ENCODE measurements at places on chromosomes 12 and 14.

DNA sequence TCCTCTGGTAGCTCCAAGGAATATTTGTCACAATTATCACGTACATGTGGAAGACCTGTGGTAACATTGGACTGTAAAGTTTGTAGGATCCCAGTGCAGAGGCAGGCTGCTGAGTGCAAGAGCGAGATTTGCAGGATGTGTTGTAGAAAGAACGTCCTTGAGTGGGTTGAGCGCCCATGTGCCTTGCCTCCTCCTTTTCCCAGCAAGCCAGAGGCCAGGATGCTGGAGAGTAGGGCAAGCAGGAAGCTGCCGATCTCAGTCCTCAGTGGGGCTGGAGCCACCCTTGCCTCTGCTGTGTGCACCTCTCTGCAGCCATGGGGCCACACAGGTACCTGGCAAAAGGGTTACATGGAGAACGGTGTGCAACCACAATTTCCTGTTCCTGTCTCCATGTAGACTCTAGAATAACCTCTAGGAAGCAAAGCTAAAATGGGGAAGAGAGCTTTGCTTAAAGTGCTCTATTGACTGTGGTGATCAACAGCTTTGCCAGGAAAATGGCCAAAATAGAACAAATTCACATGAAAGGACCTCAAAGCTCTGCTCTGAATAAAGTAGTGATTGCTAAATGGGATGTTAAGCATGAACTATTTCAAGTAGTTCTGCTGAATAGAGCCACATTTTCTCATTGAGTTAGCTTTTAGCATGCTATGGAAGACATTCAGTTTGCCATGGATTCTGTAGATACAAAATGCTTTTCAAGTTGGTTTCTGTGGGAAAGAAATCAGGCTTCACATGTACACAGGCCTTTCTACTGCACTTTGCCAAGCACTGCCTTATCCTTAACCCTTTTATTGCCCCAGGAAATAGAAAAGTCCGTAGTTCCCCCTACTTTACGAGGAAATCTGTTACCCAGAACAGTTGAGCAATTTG is 37.4 kb downstream of the ANKRD9 start:
- no peak for DNase-seq

- no peak for DNase-seq
These were observed 2.4 kb downstream of the ERBB3 start for GRCh38 chr12:56082382-56082781.

DNA sequence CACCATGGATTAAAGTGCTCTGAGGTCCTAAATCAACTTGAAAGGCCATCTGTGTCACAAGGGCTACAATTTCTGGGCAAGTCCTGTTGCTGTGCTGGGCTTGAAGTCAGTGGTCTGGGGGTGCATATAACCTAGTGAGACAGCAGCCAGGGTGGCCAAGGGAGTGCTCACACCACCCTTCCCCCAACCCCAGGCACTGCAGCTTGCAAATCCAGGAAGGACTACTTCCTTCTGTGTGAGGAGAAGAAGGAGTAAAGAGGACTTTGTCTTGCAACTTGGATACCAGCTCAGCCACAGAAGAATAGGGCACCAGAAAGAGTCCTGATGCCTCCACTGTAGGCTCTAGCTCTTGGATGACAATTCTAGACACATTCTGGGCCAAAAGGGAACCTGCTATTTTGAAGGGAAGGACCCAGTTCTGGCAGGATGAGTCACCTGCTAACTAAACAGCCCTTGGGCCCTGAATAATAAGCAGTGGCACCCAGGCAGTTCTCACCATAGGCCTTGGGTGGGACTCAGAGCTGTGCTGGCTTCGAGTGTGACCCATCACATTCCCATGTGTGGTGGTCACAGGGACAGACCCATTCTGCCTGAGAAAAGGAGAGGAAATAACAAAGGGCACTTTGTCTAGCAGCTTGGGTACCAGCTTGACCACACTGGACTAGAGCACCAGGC is 32.6 kb upstream of the DHRS7 start:
- no peak for DNase-seq

GRCh38 chr12:104643819-104644669 is 187.3 kb downstream of the CHST11 start:
- no peak for DNase-seq

DNA sequence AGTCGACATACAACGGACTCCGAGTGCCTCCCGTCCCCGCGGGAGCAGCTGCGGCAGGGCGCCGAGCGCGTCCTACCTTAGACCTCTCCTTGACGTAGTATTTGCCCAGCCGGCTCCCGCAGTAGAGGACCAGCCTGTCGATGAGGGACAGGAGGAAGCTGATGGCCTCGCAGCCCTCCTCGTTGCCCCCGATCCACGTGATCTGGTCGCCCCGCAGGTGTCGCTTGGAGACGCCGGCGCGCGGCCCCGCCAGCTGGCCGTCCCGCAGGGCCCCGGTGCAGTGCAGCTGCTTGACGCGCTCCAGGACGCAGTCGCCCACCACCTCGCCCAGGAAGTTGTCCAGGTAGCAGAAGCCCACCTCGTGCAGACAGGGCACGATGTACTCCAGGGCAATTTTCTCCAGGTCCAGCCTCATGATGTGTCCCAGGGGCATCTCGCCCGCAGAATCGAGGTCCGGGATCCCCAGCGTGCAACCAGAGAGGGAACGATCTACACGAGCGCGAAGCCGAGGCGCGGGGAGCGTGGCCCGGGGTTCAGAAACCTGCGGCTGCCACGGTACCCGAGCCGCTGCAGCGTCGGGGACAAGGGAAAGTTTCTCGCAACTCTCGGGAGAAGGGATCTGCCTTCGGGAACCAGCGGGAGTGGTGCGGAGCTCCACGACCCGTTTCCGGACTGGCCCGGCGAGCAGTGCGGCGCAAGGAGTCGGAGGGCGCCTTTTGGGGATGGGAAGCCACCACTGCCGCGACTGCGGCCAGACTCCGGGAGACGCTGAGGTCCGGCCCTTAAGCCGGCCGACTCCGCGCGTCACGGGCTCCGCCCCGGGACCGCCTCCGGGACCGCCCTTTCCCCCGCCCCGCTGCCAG is at the start of gene EGLN3:
Gene EGLN3, minus strand, starts transcription at position 755 of the 863 bp plus-strand sequence. Its CDS starts 322 bp downstream, at position 433.
- peak; percentile 93 for DNase-seq

- DNase-seq, result no peak
These were observed 96.6 kb downstream of the PRKCH start for GRCh38 chr14:61417883-61418455.

DNA sequence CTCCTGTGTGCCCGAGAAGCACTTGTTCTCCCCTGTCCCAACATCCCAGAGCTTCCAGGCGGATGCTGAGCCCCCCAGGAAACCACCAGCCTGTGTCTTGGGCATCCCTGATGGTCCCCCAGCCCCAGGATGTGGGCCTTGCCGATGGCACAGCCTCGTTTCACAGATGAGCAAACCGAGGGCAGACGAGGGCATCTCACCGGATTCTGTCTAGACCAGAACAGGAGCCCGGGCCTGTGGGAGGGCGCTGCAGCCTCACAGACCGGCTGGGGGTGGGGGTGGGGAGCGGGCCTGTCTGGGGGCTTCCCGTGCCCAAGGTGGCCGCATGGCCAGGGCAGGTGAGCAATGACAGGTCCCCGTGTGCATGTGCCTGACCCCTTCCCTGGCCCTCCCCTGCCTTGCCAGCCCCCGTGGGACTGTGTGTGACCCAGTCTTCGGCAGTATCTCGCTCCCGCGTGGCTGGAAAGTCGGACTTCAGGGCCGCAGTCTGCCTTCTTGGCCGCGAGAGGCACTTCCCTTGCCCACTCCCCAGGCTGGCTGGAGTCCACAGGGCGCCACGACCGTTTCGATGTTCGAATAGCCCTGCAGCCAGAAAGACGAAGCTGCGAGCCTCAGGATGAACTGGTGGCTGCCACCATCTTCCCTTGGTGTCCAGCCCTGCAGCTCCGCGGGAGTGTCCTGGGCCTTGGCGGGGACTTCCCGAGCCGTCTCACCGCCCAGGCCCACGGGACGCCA is 8.9 kb downstream of the RFLNA start:
- no peak for DNase-seq

- DNase-seq, result no peak
These were observed 60.4 kb upstream of the ARID2 start for GRCh38 chr12:45669093-45669492.

- DNase-seq, result no peak
These were observed 535.0 kb downstream of the FOXG1 start for GRCh38 chr14:29301571-29301970.

- DNase-seq, result no peak
These were observed 96.1 kb downstream of the IPO8 start for GRCh38 chr12:30599608-30600007.

GRCh38 chr12:62969695-62970094 is 34.7 kb upstream of the PPM1H start:
- no peak for DNase-seq

GRCh38 chr12:11981121-11981733 is 89.5 kb upstream of the BCL2L14 start:
- no peak for DNase-seq

GRCh38 chr12:24947541-24948419 is 1.1 kb downstream of the BCAT1 start:
- DNase-seq, result no peak

- DNase-seq, result no peak
These were observed 18.9 kb downstream of the SYNE3 start for GRCh38 chr14:95497561-95498011.

DNA sequence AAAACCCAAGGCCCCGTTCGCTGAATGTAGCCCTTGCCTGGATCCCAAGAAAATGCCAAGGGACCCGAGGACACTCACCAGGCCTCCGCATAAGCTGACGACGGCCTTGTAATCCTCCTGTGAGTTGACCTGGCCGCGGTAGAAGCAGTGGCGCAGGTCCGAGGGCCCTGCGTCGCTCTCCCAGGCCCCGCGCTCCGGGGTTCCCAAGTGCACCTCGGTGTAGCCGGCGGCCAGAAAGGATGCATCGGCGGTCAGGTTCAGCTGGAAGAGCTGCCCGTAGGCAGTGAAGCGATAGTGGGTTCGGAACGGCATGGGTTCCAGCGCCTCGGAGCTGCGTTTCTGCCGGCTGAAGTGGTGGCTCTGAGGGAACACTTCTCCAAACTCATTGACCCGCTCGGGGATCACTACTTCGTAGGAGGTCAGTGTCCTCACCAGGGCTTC is 1.2 kb downstream of the ADAMTS20 start:
- DNase-seq, result peak; percentile 18

GRCh38 chr12:96061864-96062453 is 26.6 kb upstream of the LTA4H start:
- peak; percentile 81 for DNase-seq

DNA sequence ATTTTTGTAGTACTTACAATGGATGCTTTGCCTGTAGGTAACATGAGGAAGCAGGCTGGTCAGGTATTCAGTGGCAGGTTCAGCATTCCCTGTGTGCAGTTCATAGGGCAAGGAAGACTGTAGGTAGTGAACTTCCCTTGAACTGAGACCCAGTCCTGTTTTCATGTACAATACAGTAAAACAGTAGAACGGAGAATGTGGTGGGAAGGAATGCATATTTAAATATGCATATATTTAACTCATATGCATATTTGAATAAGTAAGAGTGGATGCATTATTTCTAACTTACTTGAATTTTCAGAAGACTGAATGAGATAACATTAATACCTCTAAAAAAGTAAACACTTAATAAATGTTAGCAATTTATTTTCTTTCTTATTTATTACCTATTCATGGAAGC is 147.6 kb upstream of the FLRT2 start:
- DNase-seq, result no peak

- no peak for DNase-seq
These were observed 184.8 kb downstream of the ETV6 start for GRCh38 chr12:11834104-11834812.

GRCh38 chr12:32854097-32854496 is 42.5 kb downstream of the PKP2 start:
- no peak for DNase-seq

- no peak for DNase-seq
These were observed 228.2 kb downstream of the DPY19L2 start for GRCh38 chr12:63440048-63440447.

DNA sequence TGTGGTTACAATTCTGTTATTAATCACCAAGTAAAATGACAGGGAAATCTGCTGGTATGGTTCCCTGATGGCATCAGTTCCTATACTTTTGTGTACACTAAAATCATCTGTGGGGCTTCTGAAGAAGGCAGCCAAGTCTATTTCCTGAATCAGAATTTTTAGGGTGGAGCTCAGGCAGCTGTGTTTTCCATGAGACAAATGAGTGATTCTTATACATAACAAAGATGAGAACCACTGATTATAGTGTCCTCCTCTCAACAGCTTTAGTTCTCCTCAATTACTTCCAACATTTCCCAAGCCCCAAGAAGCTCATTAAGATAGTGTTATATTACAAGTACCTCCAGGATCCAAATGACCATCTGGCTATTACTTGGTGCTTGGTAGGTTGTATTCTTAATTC is 64.5 kb upstream of the USP44 start:
- no peak for DNase-seq

- peak; percentile 82 for DNase-seq
These were observed 835 bp downstream of the FGD4 start for GRCh38 chr12:32400114-32400672.

- DNase-seq, result no peak
These were observed 259.6 kb upstream of the PELI2 start for GRCh38 chr14:55858604-55859003.

DNA sequence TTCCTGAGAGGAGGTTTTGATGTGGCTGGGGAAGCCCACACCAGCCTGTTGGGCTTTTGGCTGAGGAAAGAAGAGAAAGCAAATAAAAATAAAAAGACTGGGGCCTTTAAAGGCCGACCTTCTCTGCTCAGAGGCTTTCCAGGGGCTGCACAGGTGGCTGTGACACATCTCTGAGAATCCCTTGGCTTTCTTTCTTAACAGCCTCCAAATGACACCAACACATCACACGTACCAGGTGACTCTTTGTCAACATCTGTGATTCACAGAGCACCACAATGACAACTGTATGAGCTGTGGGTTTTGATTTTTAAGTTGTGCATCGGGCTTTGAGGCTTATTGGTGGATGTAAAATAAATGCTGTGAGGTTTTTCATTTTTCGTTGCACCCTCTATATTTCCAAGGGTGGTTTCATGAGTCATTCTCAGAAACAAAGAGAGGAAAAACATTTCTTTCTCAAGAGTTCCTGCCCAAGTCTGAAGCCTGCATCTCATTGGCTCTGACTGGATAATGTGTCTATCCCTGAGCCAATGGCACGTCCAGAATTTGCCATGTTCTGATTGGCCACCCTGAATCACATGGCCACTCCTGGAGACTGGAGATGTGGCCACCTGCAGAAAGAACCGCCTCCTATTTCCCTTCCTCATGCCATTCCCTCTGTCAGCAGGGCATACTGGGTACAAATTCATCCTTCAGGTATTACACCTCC is 349.0 kb downstream of the GLT1D1 start:
- no peak for DNase-seq

GRCh38 chr14:80634106-80634758 is 307.3 kb downstream of the CEP128 start:
- no peak for DNase-seq

DNA sequence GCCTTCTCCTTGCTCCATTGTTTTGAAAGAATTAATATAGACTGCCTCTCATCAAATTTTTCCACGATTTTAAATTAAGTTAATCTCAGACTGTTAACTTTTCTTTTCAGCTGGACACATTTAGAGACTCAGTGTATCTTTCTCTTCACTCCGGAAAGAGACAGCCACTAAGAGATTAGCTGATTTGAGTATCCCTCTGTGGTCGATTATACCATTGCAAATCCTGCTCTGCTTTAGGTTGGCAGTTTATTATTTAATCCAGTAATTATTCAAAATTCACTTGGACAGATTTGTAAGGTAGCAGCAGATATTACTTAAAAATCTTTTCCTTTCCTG is 588 bp upstream of the TWF1 start:
- no peak for DNase-seq

Measured in ELF-1 (cell line).